T-helper 2 cell (primary cell): ENCODE measurements at places on chromosomes 1 and 21.

GRCh38 chr1:154845174-154845573, 24.9 kb downstream of the KCNN3 start:
- DNase-seq, result no peak

GRCh38 chr21:26846036-26846931, 1.1 kb upstream of the ADAMTS1 start:
- DNase-seq, result no peak

GRCh38 chr1:84350550-84350949, 47.7 kb upstream of the DNASE2B start:
- no peak for DNase-seq

GRCh38 chr1:169486281-169487051, 722 bp upstream of the SLC19A2 start:
- DNase-seq, result no peak

- DNase-seq, result no peak
Measured at GRCh38 chr1:52970149-52970548, 43.1 kb downstream of the SCP2 start.

DNA sequence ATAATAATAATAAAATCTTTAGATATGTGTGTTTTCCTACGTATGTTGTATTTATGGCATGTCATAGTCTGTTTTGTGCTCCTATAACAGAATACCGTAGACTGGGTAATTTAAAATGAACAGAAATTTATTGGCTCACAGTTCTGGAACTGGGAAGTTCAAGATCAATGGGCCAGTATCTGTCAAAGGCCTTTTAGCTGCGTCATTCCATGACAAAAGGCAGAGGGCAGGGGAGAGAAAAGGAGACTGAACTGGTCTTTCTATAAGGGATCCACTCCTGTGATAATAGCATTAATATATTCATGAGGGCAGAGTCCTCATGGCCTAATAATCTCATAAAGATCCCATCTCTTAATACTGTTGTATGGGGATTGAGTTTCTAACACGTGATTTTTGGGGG, 7.1 kb upstream of the SFT2D2 start:
- DNase-seq, result no peak

DNA sequence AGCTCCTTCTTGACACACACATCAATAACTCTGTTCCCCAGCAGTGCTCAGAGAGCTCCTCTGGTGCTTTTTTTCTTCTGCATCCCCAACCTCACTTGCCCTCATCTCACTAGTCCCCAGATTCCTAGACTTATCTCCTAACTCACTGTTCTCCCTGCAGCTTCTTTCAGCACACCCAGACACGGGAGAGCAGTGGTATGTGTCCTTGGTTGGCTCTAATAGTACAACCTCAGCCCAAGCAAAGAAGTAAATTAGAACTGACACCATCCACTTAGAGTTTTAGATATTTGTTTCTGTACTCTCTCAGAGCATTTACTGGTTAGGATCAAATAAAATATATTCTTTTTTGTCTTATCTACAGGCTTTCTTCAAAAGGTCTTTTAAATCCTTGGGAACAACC, 201.4 kb upstream of the SNX7 start:
- DNase-seq, result no peak

DNA sequence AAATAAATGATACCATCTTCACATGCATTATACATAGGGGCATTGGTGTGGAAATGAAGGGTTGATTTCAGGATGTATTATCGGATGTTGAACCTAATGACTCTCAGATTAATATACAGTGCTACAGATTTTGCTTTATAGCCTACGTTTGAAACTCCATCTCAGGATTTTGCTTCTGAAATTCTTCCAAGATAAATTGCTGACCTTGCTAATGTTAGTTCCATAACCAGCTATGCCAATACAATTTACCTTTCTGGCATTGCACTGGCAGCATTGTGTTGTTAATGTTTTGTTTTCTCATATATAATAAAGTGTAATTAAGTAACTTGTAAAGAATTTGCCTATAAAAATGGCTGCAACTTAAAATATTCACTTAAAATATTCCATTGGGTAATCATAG, 350.1 kb downstream of the CHRM3 start:
- DNase-seq, result no peak

- DNase-seq, result no peak
Measured at GRCh38 chr1:166488327-166488726, 321.5 kb upstream of the FAM78B start.

DNA sequence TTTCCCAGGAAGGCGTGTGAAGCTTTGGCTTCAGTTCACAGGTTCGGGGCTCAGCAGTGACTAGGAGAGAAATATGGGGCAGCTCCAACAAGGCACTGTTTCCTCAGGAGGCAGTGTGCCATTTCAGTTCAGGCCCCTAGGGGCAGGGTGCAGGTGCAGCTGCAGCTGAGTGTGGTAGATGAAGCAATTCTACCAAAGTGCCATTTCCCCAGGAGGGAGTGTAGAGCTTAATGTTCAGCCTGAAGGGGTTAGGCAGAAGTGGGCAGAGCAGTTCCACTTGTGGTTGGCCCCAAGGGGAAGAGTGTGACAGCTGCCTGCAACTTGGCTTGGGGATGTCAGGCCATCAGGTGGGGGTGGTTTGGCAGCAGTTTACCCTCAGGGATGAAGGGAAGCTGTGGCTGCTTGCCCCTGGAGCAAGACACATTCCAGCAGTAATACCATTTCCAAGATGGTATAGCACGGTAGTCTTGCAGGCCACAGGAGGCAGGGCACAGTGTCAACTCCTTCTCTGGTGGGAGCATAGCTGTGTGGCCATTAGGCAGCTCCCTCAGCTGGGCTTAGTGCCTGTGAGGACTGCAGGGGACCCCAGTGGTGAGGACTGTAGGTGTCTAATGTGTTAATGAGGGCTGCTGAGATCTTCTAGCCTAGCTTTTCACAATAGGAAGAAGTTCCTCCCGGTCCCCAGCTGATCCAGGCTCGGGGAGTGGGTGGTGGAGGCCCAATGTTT, 34.7 kb downstream of the RGSL1 start:
- DNase-seq, result no peak

DNA sequence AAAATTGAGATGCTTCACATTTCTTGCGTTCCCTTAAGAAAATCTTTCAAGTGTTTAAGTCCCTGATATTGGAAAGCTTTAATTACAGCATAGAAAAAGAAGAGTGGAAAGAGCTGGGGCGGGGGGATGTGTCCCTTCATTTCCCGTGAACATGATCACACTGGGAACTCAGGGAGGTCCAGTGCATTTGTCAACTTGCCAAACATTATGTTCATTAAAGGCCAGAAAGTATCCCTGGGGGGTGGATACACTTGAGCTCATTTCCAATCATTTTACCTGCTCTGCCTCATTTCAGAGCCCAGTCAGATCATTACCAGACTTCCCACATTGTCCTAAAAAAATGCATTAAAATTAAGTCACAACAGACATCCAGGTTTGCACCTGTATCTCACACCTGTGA, 123.6 kb upstream of the KCNJ15 start:
- no peak for DNase-seq

DNA sequence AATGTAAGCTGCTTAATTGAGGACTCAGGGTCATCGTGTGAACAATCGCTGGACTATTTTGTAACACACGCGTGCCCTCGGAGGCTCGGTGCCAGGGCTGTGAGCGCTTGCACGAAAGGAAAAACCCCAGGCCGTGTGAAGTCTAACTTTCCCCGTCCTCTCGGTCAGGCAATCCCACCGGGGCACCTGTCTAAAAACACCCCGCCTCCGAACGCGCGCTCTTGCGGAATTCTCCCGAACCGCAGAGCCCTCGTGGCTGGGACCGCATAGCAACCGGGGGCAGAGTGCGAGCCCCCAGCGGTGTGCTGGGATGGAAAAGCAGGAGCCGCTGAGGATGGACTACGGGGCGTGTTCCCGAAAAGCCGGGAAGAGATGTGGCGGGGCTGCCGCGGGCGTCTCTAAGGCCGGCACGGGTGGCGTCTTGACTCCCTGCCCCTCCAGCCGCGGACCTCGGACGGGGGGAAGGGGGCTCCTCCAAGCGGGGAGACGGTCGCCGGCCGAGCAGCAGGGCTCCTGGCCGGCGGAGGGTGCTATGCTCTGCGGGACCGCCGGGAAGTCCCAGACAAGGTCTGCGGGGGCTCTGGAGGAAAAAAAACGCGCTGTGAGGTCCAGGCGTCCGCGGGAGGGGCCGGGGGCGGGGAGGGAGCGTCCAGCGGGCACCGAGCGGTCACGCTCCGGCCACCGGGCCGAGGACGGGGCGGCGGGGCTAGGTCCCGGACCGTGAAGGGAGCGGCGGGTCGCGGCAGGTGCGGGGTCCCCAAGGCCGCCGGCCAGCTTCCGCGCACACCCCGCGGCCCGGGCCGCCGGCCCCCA, 936 bp downstream of the ZBTB21 start:
- peak; percentile 33 for DNase-seq

- DNase-seq, result no peak
Measured at GRCh38 chr21:44324854-44325107, 14.4 kb downstream of the CFAP410 start.

DNA sequence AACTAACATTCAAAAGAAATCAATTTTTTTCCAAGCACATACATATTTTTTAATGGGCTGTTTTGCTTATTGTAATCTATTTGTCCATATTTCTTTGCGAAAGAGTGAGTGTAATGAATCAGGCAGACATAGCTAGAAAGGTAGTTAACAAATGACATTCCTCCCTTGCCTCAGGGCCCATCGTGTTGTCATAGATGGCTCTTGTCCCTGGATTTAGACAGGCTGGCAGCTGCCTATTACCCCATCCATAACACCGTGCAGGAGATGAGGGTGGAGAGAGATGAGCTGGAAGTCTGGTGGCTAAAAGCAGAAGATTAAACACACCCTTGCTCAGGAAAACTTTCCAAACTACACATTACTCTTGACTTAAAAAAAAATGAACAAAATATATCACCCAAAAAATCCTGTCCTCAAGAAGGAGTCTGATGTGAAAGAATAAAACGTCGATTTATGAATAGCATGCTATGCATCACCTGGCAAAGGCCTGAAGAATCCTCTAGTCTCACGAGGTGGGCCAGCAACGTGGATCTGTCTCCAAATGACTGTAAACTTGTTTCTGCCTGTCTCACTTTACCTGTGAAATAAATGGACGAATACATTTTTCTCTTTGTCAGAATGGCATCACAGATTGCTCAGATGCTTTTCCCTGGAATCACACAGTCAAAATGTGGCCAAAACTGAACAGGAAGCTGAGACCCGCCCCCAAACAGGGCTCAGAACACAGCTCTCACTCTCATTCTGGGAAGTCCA, 55.7 kb downstream of the C21orf91 start:
- DNase-seq, result no peak

DNA sequence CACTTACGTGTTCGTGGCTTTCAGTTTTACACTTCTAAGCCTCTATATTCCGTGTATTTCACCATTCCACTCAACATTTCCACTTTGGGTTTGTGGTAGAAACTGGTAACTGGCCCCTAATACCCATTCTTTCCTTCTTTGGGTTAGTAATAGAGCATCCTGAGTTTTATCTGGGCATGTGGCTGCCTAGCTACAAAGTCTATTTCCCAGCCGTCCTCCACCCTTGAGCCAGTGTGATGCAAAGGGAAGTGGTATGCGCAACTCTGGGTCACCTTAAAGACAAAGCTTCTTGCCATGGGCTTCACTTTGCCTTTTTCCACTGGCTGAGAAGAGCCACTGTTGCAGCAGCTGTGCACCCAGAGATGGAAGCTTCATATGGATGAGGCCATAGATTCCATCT, 73.9 kb downstream of the LAMC2 start:
- DNase-seq, result no peak

DNA sequence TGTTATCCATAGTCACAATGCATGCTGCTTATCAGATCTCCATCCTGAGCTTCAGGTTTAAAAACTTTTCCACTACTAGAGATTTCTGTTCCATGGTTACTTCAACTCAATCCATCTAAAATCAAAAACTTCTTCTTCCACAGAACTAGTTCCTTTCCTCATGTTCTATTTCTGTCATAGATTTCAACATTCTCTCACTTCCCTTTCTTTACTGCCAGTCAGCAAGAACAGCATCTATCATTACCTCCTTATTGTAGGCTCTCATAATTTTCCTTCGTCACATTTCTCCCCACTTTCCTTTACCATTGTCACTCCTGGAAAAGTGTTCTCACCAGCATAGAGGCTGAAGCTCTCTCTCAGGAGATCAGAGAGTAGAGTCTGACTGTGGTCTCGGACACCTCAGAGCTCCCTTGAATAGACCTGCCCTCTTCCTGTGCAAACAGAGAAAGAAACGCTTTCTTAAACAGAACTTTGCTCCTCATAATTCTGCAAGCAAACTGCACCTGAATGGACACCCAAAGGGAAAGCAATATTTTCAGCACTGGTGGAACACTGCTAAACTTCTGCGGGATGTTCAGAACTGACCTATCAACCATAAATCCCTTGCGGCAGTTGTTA, 48.7 kb upstream of the KIRREL1 start:
- DNase-seq, result no peak

DNA sequence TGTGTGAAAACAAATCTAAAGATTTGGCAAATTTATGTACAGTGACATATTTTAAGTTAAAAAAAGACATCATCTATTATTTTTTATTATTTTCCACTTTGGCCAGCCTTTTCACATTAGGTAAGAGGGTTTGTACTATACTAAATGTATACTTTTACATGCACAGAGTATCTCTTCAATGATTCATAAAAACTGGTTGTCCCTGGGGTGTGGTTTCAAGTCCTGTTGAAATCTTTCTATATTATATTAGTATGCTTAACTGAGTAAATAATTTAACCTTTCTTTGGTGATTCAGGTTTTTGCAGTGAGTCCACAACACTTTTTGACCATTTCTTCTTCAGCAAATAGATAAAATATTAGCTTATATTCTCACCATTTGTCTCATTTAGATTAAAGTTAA, 45.7 kb downstream of the EEIG2 start:
- no peak for DNase-seq

GRCh38 chr1:46394872-46395465, 852 bp downstream of the FAAH start:
- DNase-seq, result no peak

- DNase-seq, result no peak
Measured at GRCh38 chr1:227447531-227447990, 115.8 kb upstream of the ZNF678 start.

DNA sequence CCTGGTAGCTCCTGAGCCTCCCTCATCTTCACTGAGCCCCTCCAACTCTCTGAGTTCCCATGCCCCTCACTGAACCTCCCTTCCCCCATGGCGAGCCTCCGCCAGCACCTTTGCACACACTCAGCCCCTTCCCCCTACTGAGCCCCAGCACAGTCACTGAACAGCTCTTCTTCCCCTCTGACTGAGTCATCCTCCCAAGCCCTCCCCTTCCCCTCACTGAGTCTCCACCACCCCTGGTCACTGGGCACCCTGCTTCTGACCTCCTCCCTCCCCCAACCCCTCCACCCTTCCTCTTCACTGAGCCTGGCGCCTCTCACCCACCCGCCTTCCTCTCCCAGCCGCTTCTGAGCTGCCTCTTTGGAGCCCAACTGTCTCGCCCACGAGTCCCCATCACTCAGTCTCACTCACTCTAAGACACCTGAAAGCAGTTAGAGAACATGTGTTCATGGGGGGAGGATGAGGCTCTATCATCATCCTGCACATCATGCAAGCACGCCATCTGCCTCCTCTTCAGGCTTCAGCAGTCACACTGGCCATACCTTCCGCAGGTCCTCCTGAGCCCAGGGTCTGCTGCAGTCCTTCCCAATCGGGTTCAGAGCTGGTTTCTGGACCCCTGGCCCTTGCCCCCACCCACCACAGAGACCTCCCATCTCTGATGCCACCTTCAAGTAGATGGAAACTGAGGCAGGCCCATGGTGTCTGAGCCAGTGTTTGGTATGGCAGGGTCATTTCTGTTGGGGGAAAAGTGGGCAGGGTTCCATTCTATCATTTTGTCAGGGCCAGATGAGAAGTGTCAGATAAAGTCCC, 2.0 kb upstream of the TRNP1 start:
- no peak for DNase-seq
